ENCODE measurements at places on chromosomes 12 and 14.

DNA sequence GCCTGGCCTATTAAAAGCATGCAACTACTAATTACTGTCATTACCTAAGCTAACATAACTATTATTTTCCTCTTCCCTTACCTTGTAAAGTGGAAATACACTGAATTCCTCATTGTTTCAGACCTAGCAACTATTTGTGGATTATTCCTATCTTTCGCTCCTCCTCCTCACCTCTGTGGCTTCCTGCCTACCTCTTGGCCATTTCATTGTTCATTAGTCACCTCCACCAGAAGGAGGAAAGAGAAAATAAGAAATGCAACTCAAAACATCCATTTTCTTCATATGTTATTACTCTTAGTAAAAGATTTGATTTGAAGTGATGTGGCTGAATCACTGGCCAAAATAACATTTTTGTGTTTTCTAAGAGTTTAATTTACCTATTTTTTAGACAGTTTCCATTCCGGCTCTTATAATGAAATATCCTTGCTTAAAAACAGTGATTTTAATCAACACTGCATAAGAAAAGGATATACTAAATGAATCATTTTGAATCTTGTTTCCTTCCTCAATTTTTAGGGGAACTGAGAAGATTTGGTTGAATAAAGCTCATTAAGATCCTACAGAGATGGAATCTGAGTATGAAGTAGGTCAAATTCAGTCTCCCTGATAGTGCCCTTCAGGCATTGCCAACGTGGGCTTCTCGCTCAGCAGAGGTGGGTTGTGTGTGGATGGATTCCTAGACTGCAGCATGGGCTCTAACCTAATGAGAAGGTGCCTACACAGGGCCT is 27.6 kb upstream of the ARHGAP5 start:
- DNase-seq = no peak

GRCh38 chr14:105356927-105357326 is 41.4 kb upstream of the TEX22 start:
- DNase-seq = no peak

DNA sequence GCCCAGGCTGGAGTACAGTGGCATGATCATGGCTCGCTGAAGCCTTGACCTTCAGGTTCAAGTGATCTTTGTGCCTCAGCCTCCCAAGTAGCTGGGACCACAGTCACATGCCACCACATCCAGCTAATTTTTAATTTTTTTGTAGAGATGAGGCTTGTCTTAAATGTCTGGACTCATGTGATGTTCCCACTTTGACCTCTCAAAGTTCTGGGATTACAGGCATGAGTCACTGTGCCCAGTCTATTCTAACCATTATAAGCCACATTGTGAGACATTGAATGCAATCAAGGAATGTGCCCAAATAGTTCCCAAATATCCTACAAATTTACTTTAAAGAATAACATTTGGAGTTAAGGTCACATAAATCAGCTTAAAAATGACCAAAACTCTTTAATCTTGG is 130.7 kb upstream of the ARID2 start:
- DNase-seq = peak; percentile 78

DNA sequence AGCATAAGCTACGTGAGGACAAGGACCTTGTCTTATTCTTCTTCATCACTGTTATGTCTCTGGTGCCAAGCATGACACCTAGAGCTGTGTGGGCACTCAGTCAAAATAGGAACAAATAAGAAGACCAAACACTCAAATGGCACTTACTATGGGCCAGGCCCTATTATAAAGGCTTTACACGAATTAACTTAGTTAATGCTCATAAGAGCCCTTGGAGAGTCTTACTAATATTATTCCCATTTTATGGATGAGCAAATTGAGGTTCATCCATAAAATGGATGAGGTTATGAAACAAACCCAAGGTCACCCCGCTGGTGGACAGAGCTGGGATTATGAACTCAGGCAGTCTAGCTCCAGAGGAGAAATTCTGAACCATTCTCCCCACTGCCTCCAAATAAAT is 47.7 kb downstream of the ISCA2 start:
- no peak for DNase-seq

- no peak for DNase-seq
These were observed 113.3 kb downstream of the CALM1 start for GRCh38 chr14:90510159-90510558.

GRCh38 chr14:101669629-101670028 is 91.9 kb upstream of the PPP2R5C start:
- DNase-seq = no peak

DNA sequence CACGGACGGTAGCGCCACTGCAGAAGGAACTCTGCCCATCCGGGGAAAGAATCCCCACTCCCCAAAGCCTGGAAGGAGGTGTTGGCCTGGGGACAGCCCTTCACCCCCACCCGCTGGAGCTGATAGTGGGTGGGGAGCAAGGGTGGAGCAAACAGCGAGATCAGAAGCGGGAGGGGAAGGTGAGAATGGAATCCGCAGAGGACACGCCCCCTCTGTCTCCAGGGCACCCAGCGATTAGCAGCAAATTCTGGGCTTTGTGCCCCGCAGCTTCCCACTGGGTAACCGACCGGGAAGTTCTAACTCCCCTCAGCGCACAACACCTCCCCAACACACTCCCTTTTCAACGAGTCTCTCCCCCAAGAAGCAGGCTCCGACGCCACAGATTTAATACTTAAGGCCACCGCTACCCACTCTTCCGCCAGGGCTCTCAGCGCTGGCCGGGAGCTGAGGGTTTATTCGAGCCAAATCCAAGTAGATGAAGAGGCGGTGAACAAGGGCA is 1.4 kb downstream of the SLC25A29 start:
- DNase-seq = no peak

GRCh38 chr14:99685596-99685995 is 1.5 kb downstream of the CYP46A1 start:
- no peak for DNase-seq
